B cell (primary cell): ENCODE measurements at places on chromosomes 2 and 18.
A peak's percentile ranks its signal among the peaks of the same experiment; 100 is the strongest.

- no peak for DNase-seq
These were observed 32.3 kb downstream of the LYPD6B start for GRCh38 chr2:149070681-149071320.

GRCh38 chr2:217650229-217650628 is 352.6 kb downstream of the TNS1 start:
- no peak for DNase-seq

GRCh38 chr2:37625796-37626571 is 45.5 kb downstream of the CDC42EP3 start:
- peak; percentile 65 for DNase-seq

DNA sequence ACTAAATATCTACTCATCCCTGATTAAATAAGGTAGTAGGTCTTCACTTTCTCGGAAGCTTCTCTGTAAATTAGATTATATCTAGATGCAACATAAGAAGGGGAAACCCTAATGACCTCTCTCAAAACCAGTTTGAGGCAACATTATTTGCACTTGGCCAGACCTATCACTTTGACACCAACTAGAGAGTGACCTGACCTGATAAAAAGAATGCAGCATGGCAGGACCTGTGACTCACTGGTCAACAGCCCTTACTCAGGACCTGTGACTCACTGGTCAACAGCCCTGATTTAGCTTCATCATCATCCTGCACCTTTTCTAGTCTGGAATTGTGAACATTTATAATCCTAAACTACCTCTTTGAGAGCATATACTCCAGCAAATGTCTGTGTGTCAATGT is 1957.7 kb upstream of the CELF4 start:
- DNase-seq: no peak

DNA sequence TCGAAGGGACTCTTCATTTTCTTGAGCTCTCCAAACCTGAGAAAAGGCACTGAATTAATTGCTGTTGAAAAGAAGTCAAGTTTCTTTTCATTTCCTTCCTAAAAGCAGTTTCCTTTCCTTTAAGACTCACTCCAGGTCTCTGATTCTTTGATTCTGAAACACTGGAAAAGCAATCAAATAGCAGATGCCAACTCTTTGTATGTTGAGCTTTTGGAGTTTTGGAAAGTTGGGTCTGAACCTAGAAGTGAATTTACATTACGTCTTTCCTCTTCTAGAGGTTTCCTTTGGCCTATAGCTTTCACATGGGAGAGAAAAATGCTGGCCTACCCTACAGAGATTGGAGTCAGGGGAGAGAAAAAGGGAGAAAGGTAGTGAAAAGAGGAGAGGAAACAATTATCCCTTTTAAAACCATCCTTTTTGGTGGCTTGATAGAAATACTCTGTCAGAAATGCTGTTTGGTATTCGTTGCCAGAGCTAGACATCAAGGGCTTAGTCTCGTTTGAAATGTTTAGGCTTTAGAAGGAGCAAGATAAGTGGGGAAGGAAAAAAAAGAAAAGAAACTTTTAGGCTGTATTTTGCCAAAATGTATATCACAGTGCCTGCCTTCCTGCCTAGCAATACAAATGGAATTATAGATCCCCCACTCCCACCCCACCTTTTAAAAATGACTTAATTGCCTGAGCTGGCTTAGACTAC is 187.7 kb downstream of the PRPF40A start:
- no peak for DNase-seq

DNA sequence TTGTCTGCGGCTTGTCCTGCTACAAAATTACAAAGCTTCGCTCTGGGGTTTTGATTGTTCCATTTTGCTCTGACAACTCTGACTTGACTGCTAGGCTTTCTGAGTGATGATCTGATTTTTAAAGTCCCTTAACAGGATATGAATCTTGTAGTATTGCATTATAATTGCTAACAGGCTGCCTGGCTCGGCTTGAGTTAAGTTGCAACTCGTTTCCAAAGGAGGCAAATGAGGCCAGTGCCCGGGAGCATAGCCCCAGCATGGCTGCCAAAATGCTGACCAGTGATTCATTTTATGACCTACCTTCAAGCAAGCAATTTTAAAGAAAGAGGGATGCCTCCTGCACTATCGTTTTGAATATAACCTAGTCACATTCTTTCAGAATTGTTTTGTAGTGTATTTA is 135.4 kb downstream of the COL6A3 start:
- DNase-seq: no peak

DNA sequence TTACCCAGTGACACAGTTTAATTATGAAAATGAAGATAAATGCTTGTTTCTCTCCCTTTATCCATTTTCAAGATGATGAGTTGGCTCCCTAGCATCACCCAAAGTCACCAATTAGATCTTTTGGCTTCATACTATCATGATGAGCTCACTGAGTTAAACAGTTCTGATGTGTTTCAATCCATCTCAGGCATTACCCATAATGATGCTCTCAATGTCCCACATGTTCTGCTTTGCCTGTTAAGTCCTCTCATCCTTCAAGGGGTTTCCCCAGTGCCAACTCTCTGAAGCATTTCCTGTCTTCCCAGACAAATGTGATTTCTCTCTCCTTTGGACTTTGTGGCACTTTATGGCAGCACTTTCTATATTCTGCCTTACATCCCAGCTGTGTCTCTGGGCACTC is 92.6 kb downstream of the EPB41L3 start:
- no peak for DNase-seq

DNA sequence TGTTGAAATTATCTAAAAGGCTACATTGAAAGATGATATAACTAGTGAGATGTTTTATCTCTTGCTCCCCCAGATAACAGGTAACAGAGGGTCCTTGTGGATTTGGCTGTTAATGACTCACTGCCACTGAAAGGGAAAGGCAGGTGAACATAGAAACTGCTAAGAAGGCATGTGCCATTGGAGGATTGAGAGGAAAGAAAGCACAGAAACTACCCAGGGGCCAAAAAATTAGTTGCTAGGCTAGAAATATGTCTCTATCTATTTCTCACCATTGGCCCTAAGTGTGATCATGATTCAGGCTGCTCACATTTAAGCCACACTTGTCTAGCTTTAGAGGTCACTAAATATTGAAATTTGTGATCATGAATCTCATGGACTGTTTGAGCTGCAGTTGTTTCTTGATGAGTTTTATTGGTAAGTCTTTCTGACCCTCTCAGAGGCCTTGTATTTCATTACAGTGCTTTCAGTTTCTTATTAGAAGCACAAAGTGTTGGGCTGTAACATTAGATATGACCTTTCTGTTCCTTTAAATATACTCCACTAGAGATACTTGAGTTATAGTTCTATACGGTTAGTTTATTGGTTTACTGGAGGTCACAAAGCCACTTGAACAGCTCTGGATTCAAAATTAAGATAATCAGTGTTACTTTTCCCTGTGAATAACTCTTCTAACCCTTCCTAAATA is 26.2 kb downstream of the NAB1 start:
- DNase-seq: no peak

DNA sequence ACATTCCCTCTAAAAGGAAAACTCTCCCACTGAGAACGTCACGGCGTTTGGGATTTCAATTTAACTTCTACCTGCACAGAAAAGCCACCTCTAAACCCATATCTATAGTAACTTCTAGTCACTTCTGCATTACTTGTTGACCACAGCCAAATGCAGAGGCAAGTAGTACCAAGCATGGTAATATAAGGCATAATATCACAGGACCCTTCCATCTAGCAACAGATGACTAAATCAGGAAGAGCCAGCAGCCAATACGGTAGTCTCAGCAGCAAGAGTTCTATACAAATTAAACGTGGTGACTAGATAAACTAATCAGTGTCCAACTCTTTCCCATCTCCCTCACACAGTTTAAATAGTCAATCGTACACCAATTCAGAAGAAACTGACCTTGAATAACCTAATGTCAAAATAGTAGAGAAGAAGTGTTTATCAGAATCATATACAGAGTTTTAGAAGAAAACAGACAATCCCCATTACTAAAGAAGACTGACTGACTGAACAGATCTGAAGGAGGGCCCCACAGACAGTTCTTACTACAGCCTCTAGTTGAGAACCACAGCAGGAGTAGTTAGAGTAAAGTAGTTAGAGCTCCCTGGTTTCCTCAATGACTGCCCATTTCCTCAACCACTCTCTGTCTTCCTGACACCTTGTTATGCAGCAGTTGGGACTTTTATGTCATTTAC is 30.0 kb downstream of the MEMO1 start:
- peak; percentile 85 for DNase-seq

GRCh38 chr18:76420898-76421684 is 74.0 kb downstream of the ZNF516 start:
- DNase-seq: no peak

- DNase-seq: no peak
These were observed 12.7 kb downstream of the SALL3 start for GRCh38 chr18:78992041-78993011.

DNA sequence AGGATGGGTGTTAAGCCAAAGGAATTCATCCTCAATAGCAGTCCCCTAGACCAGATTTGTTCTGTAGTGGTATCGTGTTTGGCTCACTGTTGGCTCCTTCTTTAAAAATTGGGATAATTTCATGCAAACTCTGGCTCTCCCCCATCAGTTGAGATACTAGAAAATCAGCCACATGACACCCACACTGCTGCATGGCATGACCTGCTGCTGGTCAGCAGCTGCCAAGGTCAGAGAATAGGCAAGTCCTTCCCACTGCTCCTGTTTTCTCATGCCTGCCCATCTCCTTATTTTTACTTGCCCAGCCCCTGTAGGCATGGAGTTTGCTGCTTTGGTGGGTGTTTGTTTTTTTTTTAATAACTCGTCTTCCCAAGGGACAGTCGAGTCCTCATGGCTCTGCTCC is 1.0 kb upstream of the SNRNP200 start:
- no peak for DNase-seq

GRCh38 chr2:165872101-165872791 is 78.2 kb upstream of the GALNT3 start:
- no peak for DNase-seq

DNA sequence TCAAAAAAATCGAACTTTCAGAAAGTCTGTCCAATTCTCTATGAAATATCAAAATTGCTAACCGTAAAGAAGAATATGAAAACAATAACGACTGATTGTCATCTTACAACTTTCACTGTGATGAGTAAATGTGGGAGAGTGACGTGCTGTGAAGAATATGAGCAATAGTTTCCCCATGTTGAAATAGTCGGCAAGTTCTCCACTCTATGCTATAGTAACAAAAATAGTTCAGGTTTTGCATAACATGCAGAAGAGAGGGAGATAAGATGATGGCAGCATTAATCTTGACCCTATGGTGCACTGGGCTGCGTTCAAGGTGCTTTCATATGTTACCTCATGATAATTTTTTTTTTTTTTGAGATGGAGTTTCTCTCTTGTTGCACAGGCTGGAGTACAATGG is 196.8 kb upstream of the CYRIA start:
- DNase-seq: no peak

DNA sequence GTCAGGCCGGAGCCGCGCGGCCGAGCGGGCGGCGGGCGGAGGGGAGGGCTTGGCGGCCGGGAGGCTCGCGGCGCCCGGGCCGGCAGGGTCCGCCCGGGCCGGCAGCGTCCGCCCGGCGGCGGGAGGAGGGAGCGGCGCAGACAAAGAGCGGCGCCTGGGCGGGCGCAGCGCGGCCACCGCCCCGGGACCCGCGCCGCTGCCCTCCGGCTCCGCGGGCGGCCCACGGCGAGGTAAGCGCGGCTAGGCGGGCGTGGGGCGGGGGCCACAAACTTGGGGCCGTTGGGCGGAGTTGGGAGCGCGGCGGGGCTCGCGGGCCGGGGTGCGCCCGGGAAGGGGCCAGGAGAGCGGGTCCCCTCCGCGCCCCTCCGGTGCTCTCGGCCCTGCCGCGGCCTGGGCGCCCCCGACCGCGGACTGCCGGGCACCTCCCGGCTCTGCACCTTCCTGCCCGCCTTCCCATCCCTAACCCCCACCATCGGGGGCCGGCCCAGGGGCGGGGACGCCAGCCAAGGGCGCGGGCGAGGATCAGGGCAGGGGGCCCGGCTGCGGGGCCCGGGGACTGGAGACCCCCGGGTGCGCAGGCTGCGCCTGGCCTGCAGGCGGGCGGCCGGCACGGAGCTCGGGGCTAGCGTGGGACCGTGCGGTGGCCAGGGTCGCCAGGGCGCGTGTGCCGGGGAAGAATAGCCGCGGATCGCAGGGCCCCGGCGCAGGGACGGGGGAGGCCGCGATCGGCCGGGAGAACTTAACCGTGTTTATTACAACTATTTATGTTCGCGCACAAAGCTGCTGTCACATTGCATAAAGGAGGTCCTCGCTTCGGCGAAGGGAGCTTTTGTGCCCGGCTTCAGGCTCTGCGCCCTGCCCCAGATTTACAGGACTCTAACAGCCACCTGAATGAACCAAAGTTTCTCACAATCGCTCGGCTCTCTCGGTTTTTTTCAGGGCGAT is at the start of gene NCK2:
Gene NCK2 (plus strand): TSS at position 4 of the 945 bp plus-strand sequence. CDS start 110,152 bp downstream, outside the sequence.
- DNase-seq: peak; percentile 59

DNA sequence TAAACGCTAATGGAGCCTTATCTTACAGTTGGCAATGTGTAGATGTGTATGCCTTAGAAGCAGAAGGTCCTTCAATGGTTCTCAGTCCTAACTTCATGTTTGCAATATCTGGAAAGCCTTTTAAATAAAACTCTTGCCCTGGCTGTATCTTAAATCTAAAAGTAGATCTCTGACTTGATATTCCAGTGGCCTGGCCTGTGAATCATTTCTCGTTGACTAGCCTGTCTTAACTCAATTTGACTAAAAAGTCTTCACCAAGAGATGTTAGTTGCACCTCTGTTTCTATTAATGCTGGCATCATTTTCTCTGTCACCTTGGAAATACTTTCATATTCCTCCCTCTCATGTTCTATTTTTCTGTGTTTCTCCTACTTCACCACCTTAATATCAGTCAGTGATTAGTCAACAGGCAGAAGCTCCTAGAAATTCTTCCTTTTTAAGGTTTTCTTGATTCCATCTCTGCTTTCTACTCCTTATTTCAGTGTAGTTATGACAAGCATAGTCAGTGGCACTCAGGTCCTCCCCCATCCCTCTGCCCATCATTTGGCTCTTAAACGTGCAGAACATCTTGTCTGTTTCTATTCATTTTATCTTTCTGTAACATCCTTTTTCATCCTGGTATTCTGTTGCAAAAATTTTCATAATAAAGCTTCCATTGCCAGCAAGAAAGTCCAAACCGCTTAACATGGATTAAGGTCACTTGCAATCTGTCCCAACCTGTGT is 4.3 kb downstream of the ITGAV start:
- DNase-seq: no peak

- peak; percentile 7 for DNase-seq
These were observed 93.9 kb upstream of the LGALSL start for GRCh38 chr2:64359892-64360657.

- DNase-seq: no peak
These were observed 84.4 kb downstream of the KCNS3 start for GRCh38 chr2:17962876-17963275.

- no peak for DNase-seq
These were observed 87.7 kb downstream of the MEP1B start for GRCh38 chr18:32277549-32277948.

GRCh38 chr2:124081154-124081716 is 56.1 kb downstream of the CNTNAP5 start:
- DNase-seq: no peak
